SJSA1 (cell line): ENCODE measurements at places on chromosomes 13 and 19.
A peak's percentile ranks its signal among the peaks of the same experiment; 100 is the strongest.

- DNase-seq, result no peak
Measured at GRCh38 chr13:43044720-43045301, 21.4 kb downstream of the DNAJC15 start.

DNA sequence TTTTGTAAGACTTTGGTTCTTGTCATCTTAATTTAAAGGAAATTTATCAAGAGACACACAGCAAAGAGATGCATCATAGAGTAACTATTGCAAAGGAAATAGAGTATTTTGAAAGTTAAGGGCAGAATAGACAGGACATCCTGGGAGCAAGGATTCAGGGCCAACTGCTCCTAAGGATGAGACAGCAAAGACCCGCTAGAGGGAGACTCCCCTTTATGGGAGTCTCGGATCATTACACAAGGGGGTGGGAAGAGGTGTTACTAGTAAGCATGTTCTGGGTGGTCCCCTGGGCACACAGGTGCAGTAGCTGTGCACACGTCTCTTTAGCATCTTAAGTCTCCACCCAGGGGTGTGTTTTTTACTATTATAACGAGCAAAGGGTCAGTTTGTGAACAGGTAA, 9.6 kb downstream of the ZSCAN5C start:
- no peak for DNase-seq

DNA sequence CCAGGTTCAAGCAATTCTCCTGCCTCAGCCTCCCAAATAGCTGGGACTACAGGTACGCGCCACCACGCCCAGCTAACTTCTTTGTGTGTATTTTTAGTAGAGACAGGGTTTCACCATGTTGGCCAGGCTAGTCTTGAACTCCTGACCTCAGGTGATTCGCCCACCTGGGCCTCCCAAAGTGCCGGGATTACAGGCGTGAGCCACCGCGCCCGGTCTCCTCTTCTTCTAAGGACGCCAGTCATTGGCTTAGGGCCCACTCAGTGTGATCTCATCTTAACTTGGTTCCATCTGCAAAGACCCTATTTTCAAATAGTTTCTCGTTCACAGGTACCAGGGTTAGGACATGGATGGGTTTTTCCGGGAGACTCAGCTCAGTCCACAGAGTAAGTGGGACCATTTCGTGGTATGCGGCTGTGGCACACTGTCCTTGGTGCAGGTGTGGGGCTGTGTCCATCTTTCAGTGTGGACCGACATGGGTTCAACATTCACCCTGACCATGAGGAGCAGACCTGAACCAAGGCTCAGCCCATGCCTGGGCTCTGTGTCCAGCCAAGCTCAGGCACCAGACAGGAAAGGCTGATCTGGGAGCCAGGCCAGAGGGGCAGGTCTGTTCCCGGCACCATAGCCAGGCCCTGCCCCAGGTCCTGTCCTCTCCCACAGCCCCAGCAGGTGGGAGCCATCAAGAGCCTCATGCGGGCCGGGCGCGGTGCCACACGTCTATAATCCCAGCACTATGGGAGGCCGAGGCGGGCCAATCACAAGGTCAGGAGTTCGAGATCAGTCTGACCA, 2.8 kb upstream of the MKNK2 start:
- DNase-seq, result no peak

DNA sequence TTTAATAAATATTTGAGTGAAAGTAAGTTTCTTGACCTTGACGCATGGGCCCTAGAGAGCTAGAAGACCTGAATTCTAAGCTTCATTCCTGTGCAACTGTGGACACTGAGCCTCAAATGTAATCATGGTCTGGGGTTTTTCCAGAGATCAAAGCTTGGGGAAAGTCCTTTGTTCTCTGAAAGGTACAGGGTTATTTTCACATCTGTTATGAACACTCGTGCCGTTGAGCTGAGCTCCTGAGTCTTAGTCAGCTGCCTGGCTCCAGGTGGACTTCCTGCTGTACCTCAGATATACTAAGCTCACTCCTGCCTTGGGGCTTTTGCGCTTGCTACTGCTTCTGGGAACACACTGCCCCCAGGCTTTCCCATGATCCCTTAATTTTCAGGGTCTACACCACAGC, 7.5 kb upstream of the ZBTB32 start:
- DNase-seq, result no peak

DNA sequence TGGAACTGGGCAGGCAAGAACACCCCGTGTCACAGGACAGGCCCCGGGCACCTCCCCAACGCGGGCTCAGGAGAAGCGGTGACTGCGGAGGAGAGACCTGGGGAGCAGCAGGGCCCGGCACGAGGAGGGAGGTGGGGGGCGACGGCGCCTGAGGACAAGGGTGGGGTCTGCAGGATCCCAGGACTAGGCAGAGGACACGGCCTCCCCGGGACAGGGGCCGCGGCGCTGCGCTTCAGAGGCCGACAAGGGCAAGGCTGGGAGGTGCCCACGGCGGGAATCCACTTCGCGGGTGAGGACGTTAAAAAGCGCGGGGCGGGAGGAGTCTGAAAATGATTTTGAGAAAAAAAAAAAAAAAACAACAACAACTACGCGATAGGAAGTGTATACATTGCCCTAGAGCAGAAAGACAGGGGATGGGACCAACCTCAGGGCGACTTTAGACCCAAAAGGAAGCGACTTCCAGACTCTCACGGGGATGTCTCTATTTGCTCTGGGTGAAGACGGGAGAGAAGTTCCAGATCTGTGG, 44.9 kb downstream of the ZNF611 start:
- peak; percentile 49 for DNase-seq
